ENCODE measurements at places on chromosomes 2 and 18. TPM values are rescaled to one million over a fixed set of nuclear protein-coding genes. Genes with fewer than 3 reads are reported as not detected.
A peak's percentile ranks its signal among the peaks of the same experiment; 100 is the strongest.

- peaks cover 5% of the 10 kb centered on the region for H3K4me1 ChIP-seq
- H3K4me3 ChIP-seq: no peak overlapping the region
- no peak overlapping the region for H3K27ac ChIP-seq
Measured at GRCh38 chr2:189347540-189347939, 93.7 kb upstream of the WDR75 start.

- DNase-seq: no peak
- H3K36me3 ChIP-seq: no peaks in the 10 kb centered on the region
- H3K4me1 ChIP-seq: no peaks in the 10 kb centered on the region
- H3K27me3 ChIP-seq: no peaks in the 10 kb centered on the region
- H3K27ac ChIP-seq: no peak overlapping the region
Measured at GRCh38 chr2:172674034-172674967, 61.3 kb upstream of the RAPGEF4 start.

- no peaks in the 10 kb centered on the region for H3K36me3 ChIP-seq
- no peak for DNase-seq
Measured at GRCh38 chr2:170573671-170574070, 141.5 kb upstream of the SP5 start.

GRCh38 chr18:24396082-24396633 is 1.5 kb downstream of the OSBPL1A start:
- no peak overlapping the region for H3K4me3 ChIP-seq
- no peak for DNase-seq
- no peak overlapping the region for H3K27ac ChIP-seq

GRCh38 chr2:152497481-152498052 is 162.6 kb downstream of the FMNL2 start:
- H3K4me1 ChIP-seq: peaks cover 19% of the 10 kb centered on the region
- no peaks in the 10 kb centered on the region for H3K27me3 ChIP-seq
- no peaks in the 10 kb centered on the region for H3K36me3 ChIP-seq
- no peak overlapping the region for H3K4me3 ChIP-seq
- DNase-seq: no peak

DNA sequence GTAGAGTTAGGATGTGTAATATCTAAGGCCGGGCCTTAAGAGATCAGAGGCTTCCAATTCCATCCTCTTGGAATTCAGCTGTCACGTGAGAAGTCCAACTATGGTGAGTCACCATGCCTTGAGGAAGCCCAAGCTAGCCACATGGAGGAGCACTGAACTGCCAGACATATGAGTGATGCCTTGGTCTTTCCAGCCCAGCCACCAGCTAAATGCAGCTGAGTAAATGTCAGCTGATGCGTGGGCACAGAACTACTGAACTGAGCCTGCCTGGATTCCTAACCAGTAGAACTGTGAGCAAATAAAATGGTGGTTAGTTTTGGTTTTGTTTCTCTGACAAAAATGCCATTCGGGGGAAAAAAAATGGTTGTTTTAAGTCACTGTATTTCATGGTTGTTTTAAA is 153.7 kb upstream of the SERTAD2 start:
- H3K27ac ChIP-seq: no peak overlapping the region
- H3K27me3 ChIP-seq: no peaks in the 10 kb centered on the region
- H3K36me3 ChIP-seq: no peaks in the 10 kb centered on the region
- no peak for DNase-seq
- H3K4me3 ChIP-seq: no peak overlapping the region

GRCh38 chr2:105432749-105433148 is 33.9 kb upstream of the FHL2 start:
- H3K36me3 ChIP-seq: no peaks in the 10 kb centered on the region
- peak overlapping the region; percentile 90 for H3K27ac ChIP-seq
- H3K27me3 ChIP-seq: no peaks in the 10 kb centered on the region
- no peak overlapping the region for H3K4me3 ChIP-seq
- peaks cover 3% of the 10 kb centered on the region for H3K4me1 ChIP-seq

- no peak overlapping the region for H3K4me3 ChIP-seq
- H3K27me3 ChIP-seq: no peaks in the 10 kb centered on the region
- H3K36me3 ChIP-seq: no peaks in the 10 kb centered on the region
- H3K4me1 ChIP-seq: no peaks in the 10 kb centered on the region
- no peak overlapping the region for H3K27ac ChIP-seq
Measured at GRCh38 chr2:194383401-194383800, 1273.6 kb upstream of the SLC39A10 start.

GRCh38 chr2:15693926-15694588 is 102.4 kb downstream of the DDX1 start:
- no peaks in the 10 kb centered on the region for H3K27me3 ChIP-seq
- DNase-seq: no peak
- no peaks in the 10 kb centered on the region for H3K4me1 ChIP-seq
- H3K36me3 ChIP-seq: no peaks in the 10 kb centered on the region
- no peak overlapping the region for H3K4me3 ChIP-seq

DNA sequence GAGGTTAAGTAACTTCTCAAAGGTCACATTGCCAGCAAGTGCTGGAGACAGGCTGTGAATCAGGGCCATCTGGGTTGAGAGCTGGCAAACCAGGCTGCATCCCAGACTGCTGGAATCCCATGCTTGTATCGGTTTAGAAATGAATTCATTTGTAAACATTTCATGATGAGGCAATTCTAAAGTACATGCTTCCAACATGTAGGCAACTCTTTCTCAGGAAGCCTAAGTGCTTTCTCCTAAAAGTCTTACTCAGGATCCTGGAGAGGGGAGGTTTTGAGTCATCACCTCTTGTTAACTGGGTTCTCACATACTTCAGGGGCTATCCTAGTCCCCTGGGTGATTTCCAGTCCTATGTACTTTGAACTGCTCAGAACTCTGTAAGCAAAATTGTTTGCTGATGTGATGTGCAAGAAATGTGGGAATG is 416.5 kb downstream of the MEIS1 start:
- H3K27ac ChIP-seq: no peak overlapping the region
- no peaks in the 10 kb centered on the region for H3K27me3 ChIP-seq
- H3K4me3 ChIP-seq: no peak overlapping the region
- no peak for DNase-seq
- no peaks in the 10 kb centered on the region for H3K36me3 ChIP-seq
- H3K4me1 ChIP-seq: peaks cover 13% of the 10 kb centered on the region

DNA sequence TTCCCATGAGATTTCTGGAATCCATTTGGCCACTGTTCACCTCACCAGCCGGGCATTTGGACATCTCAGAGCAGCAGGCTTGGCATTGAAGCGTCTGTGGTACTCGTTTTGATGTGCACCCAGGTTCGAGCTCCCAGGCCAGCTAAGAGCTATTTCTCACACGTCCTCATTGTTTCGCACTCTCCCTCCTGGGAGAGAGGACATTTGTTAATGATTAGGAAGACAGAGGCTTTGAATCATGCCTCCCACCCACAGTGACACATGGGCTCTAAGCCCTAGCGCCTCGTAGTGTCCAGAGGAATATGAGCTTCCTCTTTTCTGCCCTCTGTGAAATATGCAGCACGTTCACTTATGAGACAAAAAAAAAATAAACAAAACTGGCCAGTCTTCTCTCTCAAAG is 361.8 kb downstream of the RND3 start:
- H3K27me3 ChIP-seq: no peaks in the 10 kb centered on the region
- H3K4me1 ChIP-seq: no peaks in the 10 kb centered on the region
- H3K27ac ChIP-seq: no peak overlapping the region
- DNase-seq: no peak
- no peaks in the 10 kb centered on the region for H3K36me3 ChIP-seq

- no peak overlapping the region for H3K27ac ChIP-seq
- no peaks in the 10 kb centered on the region for H3K36me3 ChIP-seq
- H3K4me3 ChIP-seq: no peak overlapping the region
- no peak for DNase-seq
- no peaks in the 10 kb centered on the region for H3K4me1 ChIP-seq
- H3K27me3 ChIP-seq: no peaks in the 10 kb centered on the region
Measured at GRCh38 chr2:128485761-128486639, 167.3 kb upstream of the HS6ST1 start.

- H3K4me3 ChIP-seq: no peak overlapping the region
- no peaks in the 10 kb centered on the region for H3K36me3 ChIP-seq
- H3K27ac ChIP-seq: no peak overlapping the region
- DNase-seq: peak; percentile 62
Measured at GRCh38 chr2:20212459-20212870, 12.5 kb downstream of the SDC1 start.

DNA sequence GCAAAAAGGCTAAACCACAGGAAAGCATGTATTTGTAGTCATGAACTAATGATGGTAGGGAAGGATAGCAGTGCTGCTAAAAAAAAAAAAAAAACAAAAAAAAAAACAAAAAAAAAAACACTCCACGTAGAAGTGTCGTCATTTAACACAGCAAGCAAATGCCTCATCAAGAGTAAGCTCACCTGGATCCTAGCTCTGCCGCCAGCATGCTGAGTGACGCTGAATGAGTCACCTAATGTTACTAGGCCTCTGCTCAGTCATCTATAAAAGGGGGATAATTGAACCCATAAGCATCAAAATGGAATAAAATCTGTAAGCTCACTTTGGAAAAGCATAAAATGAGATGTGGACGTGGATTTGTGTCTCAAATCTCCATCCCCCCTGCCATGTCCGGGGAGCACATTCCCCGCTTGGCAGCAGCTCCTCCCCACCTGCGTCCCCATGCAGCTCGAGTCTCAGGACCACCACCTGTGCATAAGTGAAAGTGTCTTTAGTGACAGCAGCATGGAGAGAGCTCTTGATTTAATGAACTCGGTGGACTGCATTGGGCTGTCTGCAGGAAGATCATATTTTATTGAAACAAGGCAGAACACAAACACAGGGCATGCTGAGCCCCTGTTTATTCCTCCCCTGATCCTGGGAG is 427.5 kb downstream of the LRATD1 start:
- H3K27ac ChIP-seq: no peak overlapping the region
- H3K27me3 ChIP-seq: no peaks in the 10 kb centered on the region
- no peaks in the 10 kb centered on the region for H3K4me1 ChIP-seq
- H3K4me3 ChIP-seq: no peak overlapping the region

The RSAD2 gene
- 3.5 TPM for total RNA-seq

The SIX3 gene
- total RNA-seq: not detected

The PFN4 gene
- total RNA-seq: 1.4 TPM

The C2orf76 gene
- total RNA-seq: 12.0 TPM

The EN1 gene
- not detected for total RNA-seq

The ASPRV1 gene
- total RNA-seq: 3.9 TPM

The B3GNT7 gene
- 30.3 TPM for total RNA-seq

The PDE11A gene
- total RNA-seq: 0.92 TPM

The OTOS gene
- not detected for total RNA-seq
